ENCODE measurements at places on chromosomes 3 and 15.

GRCh38 chr3:167051421-167051820 is 328.7 kb downstream of the ZBBX start:
- no peak for DNase-seq

GRCh38 chr15:78048628-78048920 is 28.9 kb downstream of the TBC1D2B start:
- no peak for DNase-seq

- peak; percentile 65 for DNase-seq
These were observed at the start of gene NT5DC2 for GRCh38 chr3:52533623-52534280. TSS of gene NT5DC2 (minus strand) at chr3:52533857. CDS start at chr3:52533737, 120 bp downstream.

DNA sequence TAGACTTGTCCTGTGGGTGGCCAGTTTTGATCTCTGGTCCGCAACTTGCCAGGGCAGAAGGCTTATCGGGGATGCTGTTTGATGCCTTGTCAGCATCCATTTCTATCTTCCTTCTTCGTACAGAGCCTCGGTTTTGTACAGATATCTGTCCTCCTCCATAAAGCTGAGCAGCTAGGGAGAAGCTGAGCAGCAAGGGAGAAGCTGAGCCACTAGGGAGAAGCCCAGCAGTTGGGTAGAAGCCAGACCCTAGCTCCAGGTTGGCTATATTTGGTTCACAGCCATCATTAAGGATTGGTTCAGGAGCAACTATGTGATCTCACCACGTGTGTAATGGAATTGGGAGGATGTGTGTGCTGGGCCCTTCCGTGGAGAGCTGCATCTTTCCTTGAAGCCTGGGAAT is 46.7 kb downstream of the PTPRG start:
- no peak for DNase-seq

- DNase-seq, result no peak
These were observed 166.6 kb upstream of the SLC24A5 start for GRCh38 chr15:47954196-47954595.

DNA sequence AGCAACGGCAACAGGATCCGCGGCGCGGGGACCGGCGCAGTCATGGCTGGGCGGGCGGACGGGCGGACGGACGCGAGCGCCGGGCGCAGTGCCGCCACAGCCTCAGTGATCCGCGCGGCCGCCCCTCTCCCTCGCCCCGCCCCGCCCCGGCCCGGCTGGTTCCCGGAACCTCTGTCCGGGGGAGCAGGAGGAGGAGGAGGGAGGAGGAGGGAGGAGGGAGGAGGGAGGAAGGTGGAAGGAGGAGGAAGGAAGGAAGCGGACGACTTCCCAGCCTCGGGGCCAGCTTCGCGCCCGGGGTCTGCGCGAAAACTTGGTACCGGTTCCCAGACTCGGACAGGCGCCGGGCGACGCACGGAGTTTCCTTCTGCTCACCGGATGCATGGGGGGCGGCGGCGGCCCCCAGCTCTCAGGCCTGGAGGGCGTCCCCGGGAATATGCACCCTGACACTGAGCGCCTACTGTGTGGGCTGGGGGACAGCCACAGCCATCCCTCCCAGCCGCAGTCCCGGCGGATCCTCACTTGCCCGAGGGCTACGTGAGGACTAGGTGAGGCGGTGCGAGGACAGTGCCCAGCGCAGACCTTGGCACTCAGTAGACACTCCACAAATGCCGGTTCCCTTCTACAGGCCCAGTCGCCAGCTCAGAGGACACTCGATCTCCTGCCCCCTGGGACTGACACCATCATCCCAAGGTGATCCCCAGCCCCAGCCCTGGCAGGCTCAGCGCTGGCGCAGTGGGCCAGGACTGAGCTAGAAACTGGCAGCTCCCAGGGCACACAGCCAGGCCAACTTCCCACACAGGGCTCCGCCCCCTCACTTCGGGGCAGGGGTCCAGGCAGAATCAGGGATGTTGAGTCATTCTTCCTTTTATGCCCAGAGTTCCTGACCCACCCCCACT is at the start of gene SHISA5:
Gene SHISA5, minus strand, starts transcription at position 124 of the 896 bp plus-strand sequence. Its CDS starts 80 bp downstream, at position 44.
- DNase-seq, result peak; percentile 30

DNA sequence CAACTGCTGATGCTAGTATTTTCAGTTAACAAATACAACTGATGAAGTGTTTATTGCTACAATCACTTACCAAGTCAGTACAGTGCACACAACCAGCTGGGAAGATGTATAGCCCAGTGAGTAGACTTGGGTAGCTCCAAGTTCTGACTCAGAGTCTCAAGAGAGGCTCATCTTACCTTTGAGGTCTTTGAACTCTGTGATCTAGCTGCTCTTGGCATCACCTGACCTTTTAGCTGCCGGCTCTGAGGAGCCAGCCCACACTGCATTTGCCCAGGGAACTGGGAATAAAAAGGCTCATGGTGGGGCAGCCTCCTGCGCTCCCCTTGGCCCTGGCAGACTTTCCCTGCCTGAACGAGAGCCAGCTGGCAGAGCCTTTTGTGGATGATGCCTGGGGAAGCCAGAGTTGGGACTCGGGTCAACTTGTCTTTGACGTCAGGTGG is 82.6 kb downstream of the CEMIP start:
- DNase-seq, result no peak

DNA sequence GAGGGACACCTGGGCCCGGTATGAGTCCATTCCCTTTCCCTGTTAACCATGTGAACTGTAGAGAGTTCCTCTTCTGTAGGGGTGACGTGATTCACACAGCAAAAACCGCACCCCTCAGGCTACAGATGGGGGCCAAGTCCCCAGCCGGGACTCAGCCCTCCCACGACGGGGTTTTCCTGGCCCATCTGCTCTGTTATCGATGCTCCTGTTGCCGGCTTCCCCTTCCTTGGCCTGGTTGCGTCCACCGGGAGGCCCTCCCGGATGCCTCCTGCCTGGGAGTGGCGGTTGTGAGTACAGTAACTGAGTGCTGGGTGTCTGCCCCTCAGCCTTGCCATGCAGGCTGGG is 817 bp upstream of the PLXNA1 start:
- DNase-seq, result no peak

GRCh38 chr3:159126261-159127020 is 324.6 kb downstream of the MFSD1 start:
- no peak for DNase-seq

DNA sequence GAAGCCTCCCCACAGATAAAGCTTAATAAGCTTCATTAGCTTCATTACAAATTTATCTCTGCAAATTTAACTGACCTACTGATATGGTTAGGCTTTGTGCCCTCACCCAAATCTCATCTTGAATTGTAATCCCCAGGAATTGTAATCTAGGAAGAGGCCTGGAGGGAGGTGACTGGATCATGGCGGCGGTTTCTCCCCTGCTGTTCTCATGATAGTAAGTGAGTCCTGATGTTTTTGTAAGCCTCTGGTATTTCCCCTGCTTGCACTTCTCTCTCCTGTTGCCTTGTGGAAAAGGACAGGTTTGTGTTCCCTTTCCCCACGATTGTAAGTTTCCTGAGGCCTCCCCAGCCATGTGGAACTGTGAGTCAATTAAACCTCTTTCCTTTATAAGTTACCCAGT is 226.1 kb upstream of the TTC14 start:
- DNase-seq, result no peak

DNA sequence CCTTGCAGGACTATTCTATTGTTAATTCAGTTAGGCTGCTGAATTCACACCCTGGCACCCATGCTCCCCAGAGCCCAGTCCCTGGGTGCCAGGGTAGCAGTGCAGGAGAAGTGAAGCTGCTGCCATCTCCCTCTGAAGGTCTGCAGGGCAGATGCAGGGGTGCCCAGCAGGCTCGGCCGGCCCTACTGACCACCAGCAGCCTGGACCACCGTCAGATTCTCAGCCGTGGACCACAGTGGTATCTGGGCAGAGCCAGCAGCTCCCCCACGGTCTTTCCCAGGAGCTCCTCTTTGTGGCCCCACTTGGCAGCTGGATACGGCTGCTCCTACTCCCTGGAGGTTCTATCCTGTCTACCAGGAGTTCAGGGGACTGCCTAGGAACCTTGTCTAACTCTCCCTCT is 46.8 kb downstream of the ALDH1L1 start:
- DNase-seq, result no peak

DNA sequence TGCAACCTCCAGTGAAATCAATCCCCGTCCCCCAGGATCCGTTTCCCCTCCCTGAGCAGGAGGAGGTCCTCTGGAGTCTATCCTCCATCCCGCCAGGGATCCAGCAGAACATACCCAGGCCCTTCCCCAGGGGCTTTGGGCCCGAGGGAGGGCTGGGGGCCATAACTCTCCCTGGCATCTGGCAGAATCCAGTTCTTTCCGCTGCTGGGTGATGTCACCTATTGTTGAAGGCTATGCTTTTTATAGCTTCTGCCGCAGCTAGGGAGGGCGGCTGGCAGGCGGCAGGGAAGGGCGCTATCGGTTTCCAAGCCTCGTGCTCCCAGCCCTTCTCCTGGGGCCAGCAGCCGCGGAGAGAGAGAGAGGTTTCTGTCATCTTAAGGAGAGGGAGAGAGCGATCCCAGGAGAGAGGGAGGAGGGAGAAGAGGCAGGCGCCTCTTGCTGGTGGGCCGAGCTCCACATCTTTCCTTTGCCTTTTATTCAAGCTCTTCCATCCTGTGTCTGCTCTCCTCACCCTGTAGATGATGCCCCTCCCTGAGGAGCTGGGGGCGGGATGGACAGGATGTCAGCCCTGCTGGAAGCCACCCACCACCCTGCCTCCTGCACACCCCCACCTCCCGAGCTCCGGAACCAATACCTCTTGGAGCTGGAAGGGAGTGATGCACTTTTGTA is 120.1 kb downstream of the ANP32A start:
- no peak for DNase-seq

GRCh38 chr15:78625606-78626280 is 4.9 kb upstream of the CHRNA3 start:
- DNase-seq, result no peak

GRCh38 chr15:39777496-39777895 is 5.1 kb downstream of the FSIP1 start:
- DNase-seq, result no peak

GRCh38 chr3:190182418-190183043 is 61.8 kb upstream of the P3H2 start:
- no peak for DNase-seq

GRCh38 chr3:89332386-89332785 is 225.0 kb downstream of the EPHA3 start:
- DNase-seq, result no peak

- no peak for DNase-seq
These were observed 84.9 kb downstream of the ARNT2 start for GRCh38 chr15:80489030-80489594.

- DNase-seq, result no peak
These were observed 18.2 kb downstream of the PFKFB4 start for GRCh38 chr3:48538451-48538850.

DNA sequence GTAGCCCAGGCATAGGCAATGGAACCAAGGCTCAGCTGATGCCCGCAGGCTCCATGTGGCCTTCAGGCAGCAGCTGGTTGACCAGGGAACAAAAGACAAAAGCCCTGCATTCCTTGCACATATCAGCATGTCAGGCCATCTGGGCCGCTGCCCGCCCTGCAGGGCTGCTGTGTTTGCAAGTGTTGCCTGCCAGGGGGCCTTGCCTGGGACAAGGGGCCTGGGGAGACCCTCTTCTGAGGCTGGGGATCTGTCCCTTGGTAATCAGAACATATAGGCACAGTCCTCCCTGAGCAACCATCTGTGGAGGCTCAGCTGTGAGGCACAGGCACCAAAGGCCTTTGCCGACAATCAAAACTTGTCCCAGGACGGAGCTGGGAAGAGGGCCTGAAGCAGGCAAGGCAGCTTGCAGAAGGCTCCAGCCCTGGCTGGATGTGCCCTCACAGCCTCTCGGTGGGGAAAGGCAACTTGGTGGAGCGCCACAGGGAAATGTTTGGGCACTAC is 138.2 kb downstream of the TPRA1 start:
- DNase-seq, result no peak

GRCh38 chr3:25888892-25889524 is 99.1 kb downstream of the OXSM start:
- no peak for DNase-seq

- no peak for DNase-seq
These were observed 63.1 kb downstream of the STRIT1 start for GRCh38 chr3:155230382-155230781.

GRCh38 chr3:88231632-88232031 is 81.9 kb downstream of the C3orf38 start:
- DNase-seq, result no peak

- no peak for DNase-seq
These were observed 1.1 kb upstream of the PLCH1 start for GRCh38 chr3:155745795-155746550.

DNA sequence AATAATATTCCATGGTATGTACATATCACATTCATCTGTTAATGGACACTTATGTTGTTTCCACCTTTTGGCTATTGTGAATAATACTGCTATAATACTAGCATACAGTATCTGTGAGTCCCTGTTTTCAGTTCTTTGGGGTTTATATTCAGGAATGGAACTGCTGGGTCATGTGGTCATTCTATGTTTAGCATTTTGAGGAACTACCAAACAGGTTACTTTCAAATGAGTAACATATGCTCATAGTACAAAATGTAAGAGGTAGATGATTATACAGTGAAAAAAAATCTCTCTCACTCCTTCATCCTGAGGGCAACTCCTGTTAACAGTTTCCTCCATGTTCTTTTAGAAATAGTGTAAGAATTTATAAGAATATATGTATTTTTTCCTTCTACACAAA is 162.2 kb downstream of the PLD1 start:
- no peak for DNase-seq

- DNase-seq, result no peak
These were observed 190.6 kb downstream of the TBC1D2B start for GRCh38 chr15:77886805-77887448.

- DNase-seq, result no peak
These were observed 88.2 kb upstream of the FLNB start for GRCh38 chr3:57919987-57920386.

DNA sequence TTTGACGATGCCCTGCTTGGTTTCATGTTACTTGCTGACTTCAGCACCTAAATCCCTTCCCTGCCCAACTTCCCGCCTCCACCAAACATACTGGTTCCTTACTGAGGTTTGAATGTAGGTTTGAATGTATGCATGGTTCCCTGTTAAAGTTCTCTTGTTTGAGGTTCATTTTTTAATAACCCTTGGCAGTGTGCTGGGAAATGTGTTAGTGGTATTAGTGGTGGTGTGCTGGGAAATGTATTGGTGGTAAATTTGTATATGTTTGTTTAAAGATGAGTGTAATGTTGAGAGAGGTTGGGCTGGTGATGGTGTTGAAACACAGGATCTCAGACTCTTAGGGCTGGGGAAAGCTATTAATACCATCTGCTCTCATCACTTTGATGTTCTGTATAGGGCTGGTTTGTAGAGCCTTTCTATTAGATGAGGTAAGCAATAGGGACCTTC is 392.7 kb downstream of the PTPRG start:
- DNase-seq, result no peak

- DNase-seq, result no peak
These were observed 767.7 kb upstream of the ALCAM start for GRCh38 chr3:104598848-104599511.

DNA sequence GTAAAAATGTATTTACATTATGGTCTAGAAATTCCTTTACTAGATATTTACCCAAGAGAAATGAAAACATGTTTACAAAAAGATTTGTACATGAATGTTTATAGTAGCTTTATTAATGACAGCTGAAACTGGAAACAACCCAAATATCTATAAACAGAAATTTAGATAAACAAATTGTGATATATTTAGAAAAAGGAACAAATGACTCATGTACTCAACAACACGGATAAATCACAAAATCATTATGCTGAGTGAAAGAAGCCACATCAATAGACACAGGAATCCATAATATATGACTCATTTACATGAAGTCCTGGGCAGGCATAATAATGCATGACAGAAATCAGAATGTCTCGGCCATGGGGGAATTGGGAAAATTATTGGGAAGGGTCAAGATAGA is 1020.2 kb downstream of the SQOR start:
- no peak for DNase-seq

- DNase-seq, result no peak
These were observed 799 bp downstream of the SERF2 start for GRCh38 chr15:43792761-43793476.
